Bladder microvascular endothelial cell (primary cell): ENCODE measurements at places on chromosomes 13 and 19. TPM values are rescaled to one million over a fixed set of nuclear protein-coding genes. Genes with fewer than 3 reads are reported as not detected.

Gene SSC5D
- 0.16 and 0.31 TPM in 2 replicates for total RNA-seq

Gene IGFL1
- total RNA-seq = not detected in 2 replicates

Gene SLC15A1
- total RNA-seq = not detected in 2 replicates

Gene ZNF665
- 1.6 and 2.3 TPM in 2 replicates for total RNA-seq

Gene FAAP24
- 1.3 and 1.6 TPM in 2 replicates for total RNA-seq
